ENCODE measurements at places on chromosomes 13 and 19.

GRCh38 chr19:45924891-45925447 is 10.4 kb upstream of the NANOS2 start:
- DNase-seq: no peak

DNA sequence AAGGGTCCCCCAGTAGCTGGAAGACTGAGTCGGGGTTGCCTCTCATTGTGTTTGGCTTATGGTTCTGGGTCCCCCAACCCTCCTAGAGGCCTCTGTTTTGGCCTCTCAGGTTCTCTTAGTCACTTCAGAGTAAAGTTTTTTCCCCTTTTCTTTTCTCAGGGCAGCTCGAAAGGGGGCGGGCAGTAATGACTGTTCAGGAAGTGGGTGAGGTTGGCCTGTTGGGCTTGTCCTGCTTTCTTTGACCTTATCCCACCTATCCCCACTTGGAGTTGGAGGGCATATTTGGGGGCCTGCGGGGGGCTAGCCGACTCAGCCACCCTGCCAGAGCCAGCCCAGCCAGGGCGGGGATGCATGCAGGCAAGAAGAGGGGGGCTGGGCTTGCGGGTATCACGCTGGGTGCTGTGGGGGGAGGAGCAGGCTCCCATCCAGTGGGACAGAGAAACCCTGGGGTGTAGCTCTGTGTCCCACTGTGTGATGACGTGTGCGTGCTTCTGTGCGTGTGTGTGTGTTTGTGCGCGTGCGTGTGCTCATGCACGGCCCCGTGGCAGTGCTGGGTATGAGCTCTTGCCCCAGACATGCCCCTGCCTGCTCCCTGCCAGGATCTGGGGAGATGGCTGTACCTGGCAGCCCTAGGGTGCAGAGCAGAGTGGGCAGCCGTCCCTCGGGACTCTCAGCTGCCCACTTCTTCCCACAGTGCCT is 1.4 kb downstream of the CIC start:
- DNase-seq: no peak

- no peak for DNase-seq
These were observed 51.7 kb downstream of the ERCC5 start for GRCh38 chr13:102897371-102898138.

- DNase-seq: no peak
These were observed 13.3 kb downstream of the SLC27A5 start for GRCh38 chr19:58498316-58499020.

DNA sequence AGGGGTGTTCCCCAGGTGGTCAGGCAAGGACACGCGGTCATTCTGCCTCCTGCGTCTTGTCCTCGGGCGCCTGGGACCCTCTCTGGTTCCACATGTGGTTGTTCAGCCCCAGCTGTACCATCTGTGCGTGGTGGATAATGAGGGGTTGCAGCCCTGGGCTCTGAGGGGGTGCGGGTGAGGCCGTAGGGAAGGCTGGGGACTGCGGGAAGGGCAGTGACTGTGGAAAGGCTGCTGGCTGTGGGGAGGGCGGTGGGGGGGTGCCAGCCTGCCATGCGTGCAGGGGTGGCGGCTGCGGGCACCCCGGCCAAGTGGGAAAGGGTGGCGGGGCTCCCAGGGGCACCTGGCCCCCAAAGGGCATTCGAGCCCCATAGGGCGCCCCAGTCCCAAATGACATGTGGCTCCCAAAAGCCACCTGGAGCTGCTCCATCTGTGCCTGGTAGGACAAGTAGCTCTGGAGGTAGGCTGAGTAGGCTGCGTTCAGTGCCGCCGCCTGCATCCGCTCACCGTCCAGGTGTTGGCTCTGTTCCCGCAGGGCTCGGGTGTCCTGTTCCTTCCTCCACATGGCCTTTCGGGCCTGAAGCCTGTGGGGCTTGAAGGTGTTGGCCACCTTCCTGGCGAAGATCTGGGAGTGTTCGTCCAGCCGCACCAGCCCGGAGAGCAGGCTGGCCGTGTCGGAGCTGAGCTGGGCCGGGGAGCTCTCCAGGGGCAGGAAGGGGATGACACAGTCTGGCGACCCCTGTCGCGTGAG is 15.1 kb downstream of the TICAM1 start:
- no peak for DNase-seq

GRCh38 chr13:104315606-104316005 is 1249.4 kb upstream of the SLC10A2 start:
- DNase-seq: no peak

DNA sequence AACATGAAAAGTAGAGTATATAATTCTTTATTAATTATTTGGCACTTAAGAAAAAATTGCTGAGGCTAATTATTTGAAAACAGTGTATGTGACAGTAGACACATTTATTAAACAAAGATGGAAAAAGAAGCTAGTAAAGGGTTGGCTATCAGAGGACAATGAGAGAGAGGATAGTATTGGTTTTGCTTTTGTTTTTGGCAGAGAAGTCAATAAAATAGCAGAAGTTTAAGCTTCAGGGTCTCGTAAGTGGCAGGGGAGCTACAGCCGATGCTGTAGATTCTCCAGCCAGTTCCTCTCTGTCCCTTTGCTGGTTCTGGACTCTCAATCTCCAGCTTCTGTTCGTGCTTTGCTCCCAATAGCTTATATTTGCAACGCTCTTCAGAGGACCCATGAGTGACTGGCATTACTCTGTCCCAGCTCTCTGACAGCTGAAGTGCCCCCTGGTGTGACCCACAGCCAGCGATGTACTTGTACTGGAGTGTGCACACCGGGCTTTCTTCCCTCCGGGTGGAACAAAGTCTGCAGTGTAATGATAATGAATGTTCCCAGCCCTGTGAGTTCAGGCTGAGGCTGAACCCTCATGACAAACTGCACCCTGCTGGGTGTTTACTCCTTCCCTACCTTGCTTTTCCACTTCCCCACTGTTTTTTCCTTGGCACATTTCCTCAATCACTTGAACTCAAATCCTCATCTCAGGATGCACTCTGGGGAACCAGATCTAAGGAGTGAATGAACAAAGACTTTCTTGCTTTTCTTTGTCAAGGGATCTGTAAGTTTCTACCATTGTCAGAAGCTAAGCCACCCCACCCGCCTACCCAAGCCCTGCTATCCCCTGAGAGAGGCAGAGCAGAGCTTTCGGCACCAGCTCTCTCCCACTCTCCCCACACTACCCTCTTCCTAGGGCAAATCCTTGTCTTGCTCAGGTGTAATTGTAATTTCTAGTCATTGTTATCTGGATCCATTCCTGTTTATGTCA is 254.8 kb downstream of the LHFPL6 start:
- no peak for DNase-seq

DNA sequence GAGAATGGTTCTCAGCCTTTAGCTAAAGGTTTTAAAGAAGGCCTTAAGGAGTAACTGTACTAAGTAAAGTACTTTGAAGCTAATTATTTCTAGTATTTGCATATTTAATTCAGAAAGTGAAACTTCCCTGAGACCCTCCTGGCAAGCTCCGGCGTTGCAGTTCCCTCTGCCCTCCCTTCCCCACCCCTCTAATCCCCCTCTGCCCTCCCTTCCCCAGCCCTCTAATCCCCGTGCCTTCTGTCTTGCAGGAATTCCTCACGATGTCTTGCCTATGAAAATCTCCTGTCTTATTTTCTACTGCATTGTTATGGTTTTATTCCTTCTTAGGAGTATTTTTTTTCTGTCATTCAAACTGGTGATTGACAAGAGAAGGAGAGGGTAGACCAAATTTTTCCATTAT is 236.9 kb downstream of the COL4A1 start:
- no peak for DNase-seq

- no peak for DNase-seq
These were observed 430.3 kb downstream of the ZNF536 start for GRCh38 chr19:30802424-30803013.

DNA sequence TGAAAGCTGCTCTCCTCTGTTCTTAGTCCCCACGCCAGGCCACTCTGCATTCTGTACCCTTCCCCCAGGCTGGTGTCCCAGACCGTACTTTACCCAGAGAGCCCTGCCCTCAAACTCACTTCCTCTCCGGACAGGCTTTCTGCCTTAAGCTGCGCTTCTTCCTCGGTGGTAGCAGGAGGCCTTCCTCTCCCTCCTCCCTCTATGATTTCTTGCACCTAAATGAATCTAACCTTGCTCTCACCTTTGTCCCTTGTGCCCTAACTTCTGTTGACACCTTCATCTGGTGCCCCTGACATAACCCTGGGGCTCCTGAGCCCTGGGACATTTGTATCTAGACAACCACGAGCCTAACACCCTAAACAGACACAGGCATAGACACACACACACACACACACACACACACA is 29.6 kb upstream of the CEACAM21 start:
- no peak for DNase-seq

GRCh38 chr19:12994701-12995595 is at the start of gene NFIX:
Gene NFIX (plus strand): TSS chr19:12995475. CDS start chr19:12995838, 363 bp downstream.
- no peak for DNase-seq

DNA sequence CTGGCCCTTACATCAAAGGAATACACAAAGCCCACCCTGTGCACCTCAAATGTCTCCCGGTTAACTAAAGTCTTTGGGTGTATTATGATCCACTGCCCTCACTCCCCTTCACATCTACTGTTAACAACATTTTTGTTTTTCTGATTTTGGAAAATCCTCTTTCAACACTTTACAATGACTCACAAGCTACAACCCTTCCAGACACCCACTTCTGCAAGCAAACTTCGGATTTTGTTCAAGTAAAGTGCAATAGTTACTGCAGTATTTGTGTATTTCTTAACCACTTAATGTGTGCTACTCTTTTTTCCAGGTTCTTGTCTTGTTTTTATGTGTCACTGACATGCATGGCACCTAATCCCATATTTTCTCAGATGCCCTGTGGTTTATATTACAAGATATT is 101.1 kb downstream of the EDNRB start:
- no peak for DNase-seq

- no peak for DNase-seq
These were observed 208.0 kb downstream of the SPRY2 start for GRCh38 chr13:80132741-80133601.

DNA sequence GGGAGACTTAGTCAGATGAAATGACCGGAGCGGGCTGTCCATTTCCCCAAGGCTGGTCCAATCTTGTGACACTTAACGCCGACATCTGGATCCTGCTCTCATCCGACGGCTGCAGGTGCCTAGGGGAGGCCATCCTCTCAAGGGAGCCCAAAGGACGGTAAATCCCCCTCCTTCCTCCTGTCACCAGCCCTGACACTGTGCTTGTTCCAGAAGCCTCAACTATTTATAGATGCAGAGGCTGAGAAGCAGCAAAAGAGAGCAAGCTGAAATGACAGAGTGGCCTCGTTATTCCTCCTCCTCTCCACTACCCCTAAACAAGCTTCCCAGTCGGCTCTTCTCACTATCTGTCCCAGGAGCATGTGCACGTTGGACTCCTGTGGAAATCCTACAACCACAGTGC is 533.7 kb downstream of the LIG4 start:
- DNase-seq: no peak

DNA sequence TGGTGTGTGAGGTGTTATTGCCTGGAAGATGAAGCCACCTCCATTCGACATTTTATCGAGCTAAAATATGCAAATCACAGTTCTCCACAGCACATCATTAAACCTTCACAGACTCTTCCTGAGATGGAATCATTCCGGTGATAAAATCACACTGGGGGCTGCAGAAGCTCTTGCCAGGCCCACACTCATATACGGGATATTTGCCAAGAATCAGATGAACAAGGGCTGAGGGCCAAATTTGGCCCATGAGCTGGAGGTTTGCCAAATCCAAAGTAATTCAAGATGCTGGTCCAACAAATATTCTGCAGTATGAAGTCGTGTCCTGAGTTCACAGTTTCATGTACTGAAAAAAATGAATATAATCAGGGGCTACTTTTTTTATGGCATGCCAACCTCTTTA is 16.7 kb upstream of the RXFP2 start:
- no peak for DNase-seq

- DNase-seq: no peak
These were observed 219.0 kb upstream of the SPRY2 start for GRCh38 chr13:80559944-80560343.

DNA sequence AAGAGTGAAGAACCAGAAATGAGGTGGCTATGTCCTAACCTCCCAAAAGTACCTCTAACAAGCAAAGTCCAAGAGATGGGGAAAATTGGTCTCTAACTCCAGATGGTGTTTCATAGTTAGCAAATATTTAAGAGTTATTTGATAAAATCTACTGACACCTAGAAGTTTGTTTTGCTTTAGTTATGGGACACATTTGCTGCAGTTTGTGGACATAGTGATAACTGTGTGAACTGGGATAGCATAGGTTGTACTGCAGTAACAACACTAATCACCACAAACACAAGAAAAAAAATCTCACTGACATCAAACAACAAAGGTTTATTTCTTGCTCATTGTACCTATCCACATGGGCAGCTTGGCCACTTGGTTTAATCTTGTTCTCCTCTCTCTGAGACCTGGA is 965.0 kb upstream of the SPRY2 start:
- no peak for DNase-seq
